Adrenal gland (tissue), 19 donors: ENCODE measurements at places on chromosomes 7 and 10.

DNA sequence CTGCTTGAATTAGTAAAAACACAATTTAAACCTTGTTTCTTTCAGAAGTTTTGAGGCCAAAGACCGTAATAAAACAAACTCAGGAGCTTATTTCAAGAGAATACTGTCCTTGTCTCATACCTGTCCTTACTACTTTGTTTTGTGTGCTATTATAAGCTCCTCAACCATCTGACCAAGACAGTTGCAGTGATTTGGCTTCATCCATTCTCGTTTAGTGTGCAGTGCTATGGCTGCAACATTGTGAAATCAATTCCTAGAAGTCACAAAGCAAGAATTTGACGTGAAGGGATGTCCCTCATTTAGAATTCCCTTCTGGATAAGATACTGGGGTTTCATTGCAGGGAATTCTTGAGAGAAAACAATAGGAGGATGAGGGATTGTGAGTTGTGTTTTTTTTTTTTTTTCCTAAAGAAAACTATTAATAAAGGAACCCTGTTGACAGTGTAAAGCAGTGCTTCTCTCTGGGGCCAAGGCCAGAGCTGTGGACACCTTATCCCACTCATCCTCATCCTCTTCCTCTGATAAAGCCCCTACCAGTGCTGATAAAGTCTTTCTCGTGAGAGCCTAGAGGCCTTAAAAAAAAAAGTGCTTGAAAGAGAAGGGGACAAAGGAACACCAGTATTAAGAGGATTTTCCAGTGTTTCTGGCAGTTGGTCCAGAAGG is at the start of gene OIT3:
Gene OIT3 (plus strand): TSS at position 604 of the 663 bp plus-strand sequence. CDS start 60 bp downstream, outside the sequence.
- no peak for DNase-seq

- no peak for DNase-seq
Observed at GRCh38 chr7:112819536-112819935, 29.3 kb upstream of the TMEM168 start.

- peak; percentile 13 for DNase-seq
Observed at GRCh38 chr10:12501841-12502525, 152.6 kb downstream of the CAMK1D start.

DNA sequence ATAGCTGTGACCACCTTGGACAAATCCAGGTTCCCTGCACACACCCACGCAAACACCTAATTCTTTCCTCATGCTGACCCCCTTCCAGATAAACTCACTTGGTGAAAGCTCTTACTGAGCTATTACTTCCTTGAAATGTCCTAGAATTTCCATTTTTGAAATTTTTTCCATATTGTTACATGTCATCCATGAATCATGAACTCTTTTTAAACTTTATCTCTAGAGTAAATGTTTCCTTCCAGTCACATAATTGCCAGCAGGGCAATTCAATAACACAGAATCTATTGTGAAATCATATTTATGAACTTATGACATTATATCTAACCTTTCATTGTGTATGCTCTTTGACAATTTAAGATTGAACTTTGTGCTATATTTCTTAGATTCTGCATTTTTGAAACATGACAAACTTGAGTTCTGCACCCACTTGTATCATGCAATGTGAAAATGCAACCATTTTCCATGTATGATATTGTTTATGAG is 26.8 kb upstream of the FGL2 start:
- no peak for DNase-seq

- DNase-seq = no peak
Observed at GRCh38 chr7:158083526-158084310, 503.9 kb downstream of the PTPRN2 start.

DNA sequence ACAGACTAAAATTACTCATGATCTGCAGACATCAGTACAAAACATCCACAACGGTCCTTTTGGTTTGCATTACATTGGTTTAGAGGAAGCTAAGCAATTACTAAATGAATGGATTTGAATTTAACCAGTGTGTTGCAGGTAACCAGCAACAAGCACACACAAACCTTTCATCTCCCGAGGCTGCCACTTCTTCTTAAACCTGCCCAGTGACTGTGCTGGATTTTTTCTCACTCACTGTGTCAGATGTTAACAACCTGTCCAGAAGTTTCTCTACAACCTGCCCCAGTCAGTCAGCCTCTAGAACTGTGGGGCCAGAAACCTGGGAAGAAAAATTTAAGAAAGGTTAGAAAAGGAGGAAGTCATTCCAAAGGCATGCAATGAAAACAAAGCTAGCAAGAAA is 2.4 kb upstream of the MEOX2 start:
- no peak for DNase-seq
